Activated CD8-positive, alpha-beta memory T cell treated with anti-CD3 and anti-CD28 coated beads, Interleukin-2, amount 10 ng/mL, durations not matched to agents 7 days and 5 days (primary cell): ENCODE measurements at places on chromosomes 16 and 17. TPM values are rescaled to one million over a fixed set of nuclear protein-coding genes. Genes with fewer than 3 reads are reported as not detected.

DNA sequence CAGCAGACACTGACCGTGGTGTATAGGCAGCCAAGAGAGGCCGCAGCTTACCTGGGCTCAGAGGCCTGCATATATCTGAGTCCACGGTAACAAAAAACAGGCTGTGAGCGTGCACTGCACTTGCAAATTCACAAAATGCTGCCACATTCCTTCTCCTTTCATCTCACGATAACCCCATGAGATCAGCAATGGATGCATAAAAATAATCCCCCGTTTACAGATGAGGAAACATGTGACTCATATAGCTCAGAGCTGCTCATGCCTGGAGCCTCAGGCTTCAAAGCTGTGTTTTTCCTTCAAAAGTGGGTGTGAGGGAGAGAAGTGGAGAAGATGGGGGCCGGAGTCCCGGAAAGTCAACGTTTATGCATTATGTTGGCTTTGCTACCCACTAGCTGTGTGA, 118.3 kb upstream of the FOXF1 start:
- no peak overlapping the region for H3K27ac ChIP-seq
- DNase-seq: no peak
- no peak overlapping the region for H3K4me3 ChIP-seq
- no peaks in the 10 kb centered on the region for H3K4me1 ChIP-seq
- no peaks in the 10 kb centered on the region for H3K27me3 ChIP-seq

- no peak for DNase-seq
- H3K27me3 ChIP-seq: no peaks in the 10 kb centered on the region
- no peak overlapping the region for H3K27ac ChIP-seq
- no peak overlapping the region for H3K4me3 ChIP-seq
- peaks cover 9% of the 10 kb centered on the region for H3K36me3 ChIP-seq
Observed at GRCh38 chr17:37100231-37100630, 151.5 kb downstream of the AATF start.

GRCh38 chr17:5706577-5707210, 122.4 kb upstream of the NLRP1 start:
- no peaks in the 10 kb centered on the region for H3K4me1 ChIP-seq
- no peak overlapping the region for H3K27ac ChIP-seq
- H3K36me3 ChIP-seq: no peaks in the 10 kb centered on the region

- H3K27ac ChIP-seq: no peak overlapping the region
- H3K27me3 ChIP-seq: peaks cover 49% of the 10 kb centered on the region
- H3K4me3 ChIP-seq: no peak overlapping the region
- H3K36me3 ChIP-seq: no peaks in the 10 kb centered on the region
- H3K4me1 ChIP-seq: peaks cover 1% of the 10 kb centered on the region
Observed at GRCh38 chr16:23296994-23297393, 5.1 kb upstream of the SCNN1B start.

DNA sequence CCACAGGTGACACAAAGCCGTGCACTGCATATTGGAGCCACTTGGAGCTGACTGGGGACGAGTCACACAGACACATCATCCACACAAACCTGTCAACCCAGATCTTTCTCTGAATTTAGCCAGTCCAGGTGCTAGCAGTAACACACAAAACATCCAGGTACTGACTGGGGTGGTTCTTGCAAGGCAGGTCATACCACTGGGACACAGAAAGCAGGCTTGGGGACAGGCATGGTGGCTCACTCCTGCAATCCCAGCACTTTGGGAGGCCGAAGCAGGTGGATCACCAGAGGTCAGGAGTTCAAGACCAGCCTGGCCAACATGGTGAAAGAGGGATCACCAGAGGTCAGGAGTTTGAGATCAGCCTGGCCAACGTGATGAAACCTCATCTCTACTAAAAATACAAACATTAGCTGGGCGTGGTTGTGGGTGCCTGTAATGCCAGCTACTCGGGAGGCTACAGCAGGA, 14.9 kb downstream of the ENPP7 start:
- H3K36me3 ChIP-seq: no peaks in the 10 kb centered on the region
- no peak overlapping the region for H3K4me3 ChIP-seq
- H3K4me1 ChIP-seq: peaks cover 5% of the 10 kb centered on the region
- peak overlapping the region; percentile 37 for H3K27ac ChIP-seq

DNA sequence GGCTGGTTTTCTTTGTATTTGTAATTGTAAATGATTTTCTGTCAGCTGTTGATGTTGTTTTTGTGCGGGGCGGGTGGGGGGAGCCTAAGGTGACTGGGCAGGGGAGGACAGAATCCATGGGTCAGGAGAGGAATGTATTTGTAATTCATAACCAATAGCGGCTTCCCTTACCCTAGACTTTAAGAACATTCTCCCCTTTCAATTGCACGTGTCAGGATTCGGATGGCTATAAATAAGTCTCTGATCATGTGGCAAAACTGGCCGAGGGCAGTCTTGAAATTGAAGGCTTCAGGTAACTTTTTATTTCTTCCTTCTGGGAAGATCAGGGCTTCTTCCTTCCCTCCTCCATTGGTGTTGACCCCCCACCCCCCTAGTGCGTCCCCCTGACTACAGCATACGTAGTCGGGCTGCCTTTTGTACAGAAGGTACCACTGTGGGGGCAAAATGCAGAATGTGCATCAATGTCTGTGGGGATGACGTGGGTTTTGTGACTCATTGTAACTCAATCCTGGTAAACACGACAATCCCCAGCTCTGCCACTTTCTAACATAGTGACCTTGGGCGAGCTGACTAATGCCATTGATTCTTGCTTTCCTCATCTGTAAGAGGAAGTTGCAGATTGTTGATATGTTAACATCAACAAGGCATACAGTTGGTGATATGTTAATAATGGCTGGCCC, 16.2 kb downstream of the MARCHF10 start:
- H3K36me3 ChIP-seq: peaks cover 10% of the 10 kb centered on the region
- H3K27ac ChIP-seq: no peak overlapping the region
- H3K4me1 ChIP-seq: peaks cover 15% of the 10 kb centered on the region
- peaks cover 19% of the 10 kb centered on the region for H3K27me3 ChIP-seq

DNA sequence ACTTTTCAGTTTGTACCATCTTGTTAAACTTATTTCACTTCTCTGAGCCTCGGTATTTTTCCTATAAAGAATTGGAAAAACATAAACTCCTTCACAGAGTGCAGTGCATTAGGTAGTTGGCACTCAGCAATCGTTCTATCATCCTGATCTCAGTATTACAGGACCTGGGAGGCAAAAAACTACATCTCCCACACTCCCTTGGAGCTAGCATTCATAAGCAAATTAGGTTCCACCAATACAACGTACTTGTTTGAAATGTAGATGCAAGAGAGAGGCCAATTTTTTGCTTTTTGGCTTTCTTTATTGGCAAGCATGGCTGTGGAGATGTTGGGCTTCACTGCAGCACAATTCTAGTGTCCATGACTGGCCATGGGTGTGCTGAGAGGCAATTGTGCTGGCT, 285.2 kb downstream of the CA10 start:
- H3K27ac ChIP-seq: no peak overlapping the region
- no peaks in the 10 kb centered on the region for H3K4me1 ChIP-seq
- H3K27me3 ChIP-seq: no peaks in the 10 kb centered on the region

The ACAP1 gene
- total RNA-seq: 712 TPM

GRCh38 chr16:35431829-35432663, 1972.6 kb downstream of the TP53TG3F start:
- no peak for DNase-seq
- no peak overlapping the region for H3K4me3 ChIP-seq
- no peaks in the 10 kb centered on the region for H3K36me3 ChIP-seq
- H3K27ac ChIP-seq: no peak overlapping the region
